ENCODE measurements at places on chromosomes 2 and 18. TPM values are rescaled to one million over a fixed set of nuclear protein-coding genes. Genes with fewer than 3 reads are reported as not detected.
A peak's percentile ranks its signal among the peaks of the same experiment; 100 is the strongest.

- H3K4me1 ChIP-seq: no peaks in the 10 kb centered on the region
- no peaks in the 10 kb centered on the region for H3K36me3 ChIP-seq
- H3K27ac ChIP-seq: no peak overlapping the region
- no peak overlapping the region for H3K4me3 ChIP-seq
- H3K27me3 ChIP-seq: no peaks in the 10 kb centered on the region
These were observed 499.0 kb downstream of the CPS1 start for GRCh38 chr2:211055438-211055837.

DNA sequence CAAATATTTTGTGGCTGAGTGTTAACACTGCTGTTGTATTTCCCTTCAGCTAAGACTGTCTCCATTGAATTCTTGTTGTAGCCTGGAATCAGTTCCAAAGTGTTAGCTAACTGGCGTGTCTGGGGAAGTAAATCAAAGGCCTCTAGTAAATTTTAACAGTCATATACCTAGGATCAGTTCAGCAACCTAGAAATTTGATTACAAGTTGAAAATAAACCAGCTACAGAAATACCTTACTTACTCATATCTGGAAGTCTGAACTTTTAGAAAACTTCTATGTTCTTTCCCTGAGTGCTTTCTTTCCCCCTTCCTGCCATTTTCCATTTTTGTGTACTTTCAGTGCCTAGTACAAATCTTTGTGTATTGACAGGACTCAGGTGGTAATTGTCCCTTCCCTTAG is 396.7 kb upstream of the DCC start:
- no peaks in the 10 kb centered on the region for H3K36me3 ChIP-seq
- H3K4me3 ChIP-seq: no peak overlapping the region
- no peak for DNase-seq
- no peaks in the 10 kb centered on the region for H3K27me3 ChIP-seq

DNA sequence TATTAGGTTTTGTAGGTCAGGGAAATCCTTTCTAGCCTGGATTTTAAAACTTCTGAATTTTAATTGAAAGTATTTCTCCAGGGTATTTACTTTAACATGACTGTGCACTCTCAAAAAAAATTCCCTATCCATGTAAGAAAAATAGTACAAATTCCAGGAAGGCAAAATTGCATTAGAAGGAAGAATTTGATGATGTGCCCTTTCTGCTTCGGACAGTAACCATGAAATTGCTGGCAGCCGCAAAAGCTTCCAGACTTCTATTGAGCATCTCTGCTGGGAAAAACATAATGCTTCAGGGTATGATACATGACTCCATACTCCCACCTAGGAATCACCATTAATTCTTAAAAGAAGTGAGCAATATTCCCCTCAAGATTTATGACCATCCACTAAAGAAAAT is 17.2 kb upstream of the KLF7 start:
- H3K4me3 ChIP-seq: no peak overlapping the region
- no peaks in the 10 kb centered on the region for H3K4me1 ChIP-seq
- H3K36me3 ChIP-seq: no peaks in the 10 kb centered on the region
- no peak for DNase-seq
- H3K27ac ChIP-seq: no peak overlapping the region

DNA sequence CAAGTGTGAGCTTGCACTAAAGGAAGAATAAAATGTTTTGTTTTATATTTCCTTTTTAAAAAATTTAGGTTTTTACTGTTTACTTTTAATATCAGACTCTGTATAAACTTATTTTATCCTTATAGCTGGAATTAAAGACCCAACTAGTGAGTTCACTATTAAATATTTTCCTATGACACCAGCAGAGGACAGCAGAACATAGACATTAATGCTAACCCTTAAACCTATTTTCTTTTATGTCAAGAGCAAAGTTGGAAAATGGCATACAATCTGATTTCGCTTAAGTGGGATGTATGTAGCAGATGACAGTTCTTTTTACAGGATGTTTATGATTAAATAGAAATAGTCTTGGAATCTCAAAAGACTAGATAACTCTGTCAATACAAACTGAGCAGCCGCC is 188.2 kb upstream of the XIRP2 start:
- H3K4me1 ChIP-seq: no peaks in the 10 kb centered on the region
- H3K4me3 ChIP-seq: no peak overlapping the region
- no peak overlapping the region for H3K27ac ChIP-seq
- H3K36me3 ChIP-seq: no peaks in the 10 kb centered on the region

DNA sequence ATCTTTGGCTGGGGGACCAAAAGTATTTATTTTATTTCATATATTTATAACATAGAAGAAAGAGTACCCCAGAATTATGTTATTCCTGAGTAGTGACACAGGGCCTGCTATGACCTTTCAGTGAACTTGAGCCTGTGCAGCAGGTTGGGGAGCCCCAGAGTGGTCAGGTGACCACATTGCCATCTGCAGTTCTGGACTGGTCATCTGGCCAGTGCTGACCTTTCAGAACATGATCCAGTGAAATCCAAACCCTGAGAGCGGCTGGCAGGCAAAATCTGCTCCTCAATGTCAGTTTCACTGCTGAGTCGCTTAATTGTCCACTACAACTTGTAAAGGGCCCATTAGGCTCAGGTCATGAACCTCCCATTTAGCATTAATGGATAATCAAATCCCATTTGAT is 336.7 kb upstream of the KCNH7 start:
- no peaks in the 10 kb centered on the region for H3K4me1 ChIP-seq
- no peak overlapping the region for H3K27ac ChIP-seq
- no peaks in the 10 kb centered on the region for H3K36me3 ChIP-seq
- H3K27me3 ChIP-seq: no peaks in the 10 kb centered on the region
- H3K4me3 ChIP-seq: no peak overlapping the region

GRCh38 chr2:230472621-230473018 is 56.6 kb downstream of the SP100 start:
- H3K27me3 ChIP-seq: no peaks in the 10 kb centered on the region
- H3K36me3 ChIP-seq: peaks cover 76% of the 10 kb centered on the region
- H3K4me1 ChIP-seq: peaks cover 26% of the 10 kb centered on the region
- no peak overlapping the region for H3K27ac ChIP-seq

GRCh38 chr2:241810307-241811200 is 1.6 kb downstream of the NEU4 start:
- H3K4me3 ChIP-seq: no peak overlapping the region
- no peaks in the 10 kb centered on the region for H3K36me3 ChIP-seq
- no peaks in the 10 kb centered on the region for H3K27me3 ChIP-seq
- H3K4me1 ChIP-seq: no peaks in the 10 kb centered on the region
- no peak overlapping the region for H3K27ac ChIP-seq

GRCh38 chr2:233597522-233597921 is 19.9 kb upstream of the UGT1A8 start:
- H3K27me3 ChIP-seq: no peaks in the 10 kb centered on the region
- no peaks in the 10 kb centered on the region for H3K4me1 ChIP-seq
- H3K36me3 ChIP-seq: no peaks in the 10 kb centered on the region
- no peak overlapping the region for H3K4me3 ChIP-seq

GRCh38 chr2:85156619-85157018 is 23.4 kb downstream of the TCF7L1 start:
- H3K36me3 ChIP-seq: no peaks in the 10 kb centered on the region
- H3K4me3 ChIP-seq: no peak overlapping the region
- H3K4me1 ChIP-seq: no peaks in the 10 kb centered on the region
- no peak for DNase-seq
- no peaks in the 10 kb centered on the region for H3K27me3 ChIP-seq

DNA sequence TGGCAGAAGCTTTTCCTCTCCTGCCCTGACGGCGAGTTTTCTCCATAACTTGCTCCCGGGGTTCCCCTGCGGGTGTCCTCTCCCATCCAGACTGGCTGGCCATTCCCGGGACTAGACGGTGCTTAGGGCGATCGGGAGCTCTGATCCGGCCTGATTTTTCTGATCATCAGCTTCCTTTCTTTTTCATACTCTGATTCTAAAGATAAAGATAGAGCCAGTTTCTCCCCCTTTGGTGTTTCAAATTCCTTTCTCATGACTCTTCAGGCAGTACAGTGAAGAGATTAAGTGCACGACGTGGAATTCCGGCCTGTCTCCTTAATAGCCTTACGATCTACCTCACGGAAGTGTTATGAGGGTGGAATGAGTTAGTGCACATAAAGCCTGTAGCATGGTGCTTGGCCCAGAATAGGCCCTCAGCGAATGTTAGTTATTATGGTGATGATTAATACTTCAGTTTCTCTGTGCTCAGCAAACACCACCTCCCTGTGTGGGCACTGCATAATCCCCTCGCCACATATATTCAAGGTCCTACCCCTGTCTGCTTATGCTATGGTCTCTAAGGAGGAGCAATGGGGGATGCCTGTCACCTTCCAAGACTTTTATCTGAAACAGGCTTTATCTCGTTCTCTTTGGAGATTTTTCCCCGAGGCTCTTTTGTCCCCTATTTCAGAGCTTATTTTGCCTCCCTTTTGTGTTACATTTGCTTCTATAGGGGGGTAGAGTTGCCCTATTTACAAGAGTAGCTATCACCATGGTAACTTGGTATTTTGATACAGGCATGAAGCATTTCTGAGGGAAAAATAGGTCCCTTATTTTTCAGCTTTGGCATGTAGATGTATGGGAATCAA is 254.8 kb downstream of the CDH2 start:
- DNase-seq: no peak
- no peak overlapping the region for H3K4me3 ChIP-seq
- H3K36me3 ChIP-seq: no peaks in the 10 kb centered on the region
- no peaks in the 10 kb centered on the region for H3K4me1 ChIP-seq
- H3K27me3 ChIP-seq: no peaks in the 10 kb centered on the region
- no peak overlapping the region for H3K27ac ChIP-seq

- H3K4me1 ChIP-seq: peaks cover 70% of the 10 kb centered on the region
- H3K27ac ChIP-seq: peak overlapping the region; percentile 100
- H3K4me3 ChIP-seq: peak overlapping the region; percentile 45
- H3K36me3 ChIP-seq: peaks cover 11% of the 10 kb centered on the region
- no peaks in the 10 kb centered on the region for H3K27me3 ChIP-seq
- DNase-seq: peak; percentile 44
These were observed 59.9 kb downstream of the INPP4A start for GRCh38 chr2:98504381-98505109.

- DNase-seq: peak; percentile 27
- peak overlapping the region; percentile 68 for H3K4me3 ChIP-seq
- H3K4me1 ChIP-seq: peaks cover 28% of the 10 kb centered on the region
- no peaks in the 10 kb centered on the region for H3K36me3 ChIP-seq
- no peaks in the 10 kb centered on the region for H3K27me3 ChIP-seq
- peak overlapping the region; percentile 55 for H3K27ac ChIP-seq
These were observed 213.0 kb downstream of the TNS1 start for GRCh38 chr2:217789736-217790181.

- no peak overlapping the region for H3K4me3 ChIP-seq
- H3K4me1 ChIP-seq: peaks cover 26% of the 10 kb centered on the region
- no peak for DNase-seq
- peaks cover 9% of the 10 kb centered on the region for H3K36me3 ChIP-seq
- H3K27me3 ChIP-seq: no peaks in the 10 kb centered on the region
These were observed 138.6 kb downstream of the MAP3K20 start for GRCh38 chr2:173214213-173214612.

DNA sequence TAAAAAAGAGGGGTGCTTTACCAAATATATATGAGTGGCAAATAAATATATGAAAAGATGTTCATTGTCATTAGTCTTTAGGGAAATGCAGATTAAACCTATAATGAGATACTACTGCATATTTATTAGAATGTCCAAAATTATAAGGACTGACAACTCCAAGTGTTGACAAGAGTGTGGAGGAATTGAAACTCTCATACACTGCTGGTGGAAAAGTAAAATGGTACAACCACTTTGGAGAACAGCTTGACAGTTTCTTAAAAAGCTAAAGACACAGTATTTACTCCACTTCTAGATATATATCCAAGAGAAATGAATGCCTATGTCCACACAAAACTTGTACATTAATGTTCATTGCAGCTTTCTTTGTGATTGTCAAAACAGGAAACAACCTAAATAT is 50.4 kb downstream of the PLEK start:
- DNase-seq: no peak
- H3K4me3 ChIP-seq: no peak overlapping the region
- no peak overlapping the region for H3K27ac ChIP-seq
- no peaks in the 10 kb centered on the region for H3K36me3 ChIP-seq

- no peaks in the 10 kb centered on the region for H3K27me3 ChIP-seq
- peaks cover 73% of the 10 kb centered on the region for H3K4me1 ChIP-seq
- DNase-seq: no peak
- no peaks in the 10 kb centered on the region for H3K36me3 ChIP-seq
These were observed 21.5 kb downstream of the NFE2L2 start for GRCh38 chr2:177243073-177243472.

DNA sequence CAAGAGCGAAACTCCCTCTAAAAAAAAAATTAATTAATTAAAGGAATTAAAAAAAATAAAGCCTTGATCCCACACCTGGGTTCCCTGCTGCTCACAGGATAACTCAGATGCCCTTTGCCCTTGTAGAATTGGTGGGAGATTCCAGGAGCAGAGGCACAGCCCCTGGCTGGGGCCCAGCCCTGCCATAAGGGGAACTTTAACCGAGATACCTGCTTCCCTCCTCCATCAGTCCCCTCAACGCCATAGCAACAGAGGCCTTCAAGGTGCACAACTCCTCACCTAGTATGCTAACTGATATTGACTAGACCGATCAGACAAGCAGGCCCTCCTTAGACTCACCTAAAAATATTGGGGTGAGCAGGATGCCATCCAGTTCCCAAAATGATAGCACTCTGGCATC is 23.6 kb downstream of the TEX44 start:
- peaks cover 26% of the 10 kb centered on the region for H3K27me3 ChIP-seq
- no peak overlapping the region for H3K27ac ChIP-seq
- H3K4me3 ChIP-seq: no peak overlapping the region

GRCh38 chr2:233061591-233062450 is 1.7 kb downstream of the INPP5D start:
- no peaks in the 10 kb centered on the region for H3K27me3 ChIP-seq

- no peaks in the 10 kb centered on the region for H3K36me3 ChIP-seq
- no peak for DNase-seq
- peaks cover 13% of the 10 kb centered on the region for H3K4me1 ChIP-seq
- H3K4me3 ChIP-seq: peak overlapping the region; percentile 56
These were observed 120.8 kb downstream of the MEIS1 start for GRCh38 chr2:66555501-66556324.

DNA sequence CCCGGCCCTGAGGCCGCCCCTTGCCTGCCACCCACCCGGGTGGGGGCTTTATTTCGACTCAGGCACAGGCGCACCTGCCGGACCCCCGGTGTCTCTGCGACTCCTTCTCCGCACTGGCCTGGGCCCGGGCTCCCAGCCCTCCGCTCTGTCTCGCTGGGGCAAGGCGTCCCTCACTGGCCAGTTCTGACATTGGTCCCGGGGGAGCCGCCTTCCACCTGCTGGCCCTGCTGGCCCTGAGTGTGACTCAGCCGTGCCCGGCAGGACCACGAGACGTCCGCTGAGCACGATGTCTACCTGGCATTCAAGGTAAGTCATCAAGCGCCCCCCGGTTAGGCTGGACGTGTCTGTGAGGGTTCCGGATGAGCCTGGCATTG is 131.5 kb upstream of the CTDP1 start:
- no peak overlapping the region for H3K4me3 ChIP-seq
- no peak for DNase-seq
- H3K27ac ChIP-seq: no peak overlapping the region
- no peaks in the 10 kb centered on the region for H3K27me3 ChIP-seq
- no peaks in the 10 kb centered on the region for H3K36me3 ChIP-seq

Gene NEB
- polyA plus RNA-seq: not detected

Gene MAPK4
- polyA plus RNA-seq: not detected

Gene CDH2
- 0.08 TPM for polyA plus RNA-seq

Gene EGR4
- 0.15 TPM for polyA plus RNA-seq

Gene DOK6
- polyA plus RNA-seq: not detected

Gene GAL3ST2
- polyA plus RNA-seq: not detected

Gene SERPINB13
- not detected for polyA plus RNA-seq

Gene TUBA4B
- not detected for polyA plus RNA-seq

Gene LYG2
- not detected for polyA plus RNA-seq

Gene IL37
- polyA plus RNA-seq: not detected
